H1 (cell line): ENCODE measurements at places on chromosomes 4 and X. TPM values are rescaled to one million over a fixed set of nuclear protein-coding genes. Genes with fewer than 3 reads are reported as not detected.

DNA sequence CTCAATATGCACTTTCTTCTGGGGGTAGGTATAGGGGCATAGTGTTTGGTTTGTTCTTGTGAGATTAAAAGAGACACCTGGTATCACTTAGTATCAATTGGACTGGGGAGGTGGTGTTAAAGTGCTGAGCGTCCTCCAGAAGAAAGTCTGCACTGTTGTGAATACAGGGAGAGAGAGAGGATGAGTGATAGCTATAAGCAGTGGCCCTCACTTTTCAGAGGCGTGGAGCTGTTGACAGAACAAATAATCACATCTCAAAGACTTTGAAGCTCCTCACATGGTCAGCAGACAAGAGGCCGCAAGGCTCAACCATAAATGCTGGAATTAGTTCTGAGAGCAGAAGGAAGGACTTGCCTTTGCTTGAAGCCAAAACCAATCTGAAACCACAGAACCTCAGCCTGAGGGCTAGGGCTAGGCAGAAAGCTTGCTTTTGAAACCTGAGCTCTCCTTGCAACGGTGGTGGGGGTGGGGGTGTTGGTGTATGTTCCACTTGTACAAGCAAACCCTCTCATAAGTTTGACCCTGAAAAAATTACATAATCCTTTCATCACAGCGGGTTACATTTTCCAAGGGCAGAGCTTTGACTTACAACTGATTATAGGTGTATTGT, 123.2 kb upstream of the SCML1 start:
- DNase-seq, result no peak

DNA sequence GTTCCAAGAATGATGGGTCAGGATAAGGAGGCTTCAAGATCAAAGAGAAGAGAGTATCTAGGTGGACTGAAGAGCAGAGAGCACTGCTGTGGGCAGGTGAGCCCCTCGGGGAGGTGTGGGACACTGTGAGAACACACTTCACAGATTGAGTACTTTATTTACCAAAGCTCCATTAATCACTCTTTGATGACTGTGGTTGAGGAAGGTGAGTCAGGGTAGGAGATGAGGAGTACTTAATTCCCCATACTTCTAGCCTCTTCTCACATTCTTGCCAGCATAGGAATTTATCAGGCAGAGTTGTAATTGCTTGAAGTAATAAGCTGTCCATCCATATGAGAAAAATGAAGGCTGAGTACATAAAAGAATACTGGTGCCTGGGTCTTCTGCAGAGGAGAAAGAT, 375.3 kb downstream of the PCDH10 start:
- DNase-seq, result no peak

DNA sequence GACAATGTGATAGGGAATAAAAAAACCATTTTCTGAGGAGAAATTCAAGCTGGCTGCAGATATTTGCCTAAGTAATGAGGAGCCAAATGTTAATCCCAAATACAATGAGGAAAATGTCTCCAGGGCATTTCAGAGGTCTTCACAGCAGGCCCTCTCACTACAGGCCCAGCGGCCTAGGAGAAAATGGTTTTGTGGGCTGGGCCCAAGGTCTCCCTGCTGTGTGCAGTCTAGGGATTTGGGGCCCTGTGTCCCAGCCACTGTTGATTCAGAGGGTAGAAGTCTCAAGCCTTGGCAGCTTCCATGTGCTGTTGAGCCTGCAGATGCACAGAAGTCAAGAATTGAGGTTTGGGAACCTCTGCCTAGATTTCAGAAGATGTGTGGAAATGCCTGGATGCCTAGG, 778.7 kb downstream of the CENPC start:
- DNase-seq, result no peak

GRCh38 chr4:26227601-26228229, 93.1 kb upstream of the RBPJ start:
- DNase-seq, result no peak

DNA sequence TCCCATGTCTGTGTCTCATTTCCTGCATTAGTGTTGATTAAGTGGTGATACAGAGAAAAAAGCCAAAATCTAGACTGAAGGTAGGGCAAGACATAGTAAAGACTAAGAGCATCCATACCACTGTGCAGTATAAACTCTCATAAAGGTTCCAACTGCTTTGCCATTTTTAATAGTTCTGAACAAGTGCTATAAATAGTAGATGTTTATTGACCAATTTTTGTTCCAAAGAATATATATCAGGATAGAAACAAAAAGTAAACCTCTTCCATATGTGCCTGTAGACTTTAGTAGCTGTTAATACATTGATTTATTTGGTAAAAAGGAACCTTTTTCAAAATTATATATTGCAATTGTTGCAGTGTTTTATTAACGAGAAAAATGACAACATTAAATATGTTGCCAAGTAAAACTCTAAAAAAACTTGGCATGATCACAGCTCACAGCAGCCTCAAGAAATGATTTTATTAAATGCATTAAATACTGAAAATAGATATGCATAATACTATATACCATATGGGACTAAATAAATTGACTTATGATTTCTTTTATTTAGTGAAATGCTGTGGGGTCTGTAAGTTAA, 22.3 kb upstream of the AASDH start:
- DNase-seq, result no peak

DNA sequence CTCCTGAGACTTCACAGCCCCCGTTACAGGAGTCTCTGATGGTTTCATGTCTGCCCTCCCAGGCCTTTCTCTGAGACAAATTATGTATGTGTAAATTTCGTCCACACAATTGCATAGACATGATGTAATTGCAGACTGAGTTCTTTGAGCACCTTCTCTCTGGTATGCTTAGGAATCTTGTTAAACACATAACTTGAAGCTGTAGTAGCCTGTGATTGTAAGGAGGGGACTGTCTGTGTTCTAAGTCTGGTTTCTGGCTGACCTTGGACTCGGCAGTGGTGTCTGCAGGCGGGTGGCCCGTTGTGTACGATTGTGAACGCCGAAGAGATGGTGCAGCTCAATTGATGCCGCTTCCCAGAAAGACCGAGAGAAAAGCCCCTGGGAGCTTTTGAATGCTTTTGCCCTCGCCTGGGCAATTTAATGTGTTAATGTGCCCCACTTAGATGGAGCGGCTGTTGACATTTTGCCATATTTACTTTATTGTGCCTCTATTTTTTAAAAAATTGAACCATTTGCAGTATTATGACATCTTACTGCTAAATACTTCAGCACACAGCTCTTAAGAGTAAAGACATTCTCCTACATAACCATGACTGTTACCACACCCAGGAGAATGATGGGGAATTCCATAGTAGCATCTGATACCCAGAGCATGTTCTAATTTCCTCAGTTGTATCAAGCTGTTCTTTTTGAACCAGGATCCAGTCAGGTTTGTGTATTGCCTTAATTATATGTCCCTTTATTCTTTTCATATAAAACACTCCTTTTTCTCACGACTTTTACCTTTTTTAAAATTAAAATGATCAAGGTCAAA, 58.4 kb upstream of the TADA2B start:
- no peak for DNase-seq

DNA sequence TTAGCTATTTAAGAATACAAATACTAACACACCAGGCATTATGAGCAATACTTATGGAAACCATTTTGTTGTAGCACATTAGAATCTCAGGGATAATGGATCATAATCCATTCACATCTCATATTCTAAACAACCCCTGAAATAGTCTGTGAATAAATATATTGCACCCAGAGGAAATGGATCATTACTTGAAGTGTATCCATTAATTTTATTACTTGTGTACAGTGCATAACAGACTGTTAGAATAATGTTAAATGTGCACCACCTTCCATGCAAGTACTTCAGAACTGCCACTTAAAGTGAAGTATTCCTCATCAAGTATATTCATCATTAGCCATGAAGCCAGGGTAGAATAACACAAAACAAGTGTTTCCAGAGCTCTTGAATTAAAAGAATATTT, 715.5 kb downstream of the DMD start:
- DNase-seq, result no peak

- DNase-seq, result no peak
Observed at GRCh38 chr4:162456106-162456505, 292.3 kb upstream of the FSTL5 start.

- peak; percentile 41 for DNase-seq
Observed at GRCh38 chr4:123350191-123350544, 46.4 kb upstream of the SPRY1 start.

GRCh38 chr4:10673817-10674369, 10.7 kb downstream of the CLNK start:
- DNase-seq, result no peak

DNA sequence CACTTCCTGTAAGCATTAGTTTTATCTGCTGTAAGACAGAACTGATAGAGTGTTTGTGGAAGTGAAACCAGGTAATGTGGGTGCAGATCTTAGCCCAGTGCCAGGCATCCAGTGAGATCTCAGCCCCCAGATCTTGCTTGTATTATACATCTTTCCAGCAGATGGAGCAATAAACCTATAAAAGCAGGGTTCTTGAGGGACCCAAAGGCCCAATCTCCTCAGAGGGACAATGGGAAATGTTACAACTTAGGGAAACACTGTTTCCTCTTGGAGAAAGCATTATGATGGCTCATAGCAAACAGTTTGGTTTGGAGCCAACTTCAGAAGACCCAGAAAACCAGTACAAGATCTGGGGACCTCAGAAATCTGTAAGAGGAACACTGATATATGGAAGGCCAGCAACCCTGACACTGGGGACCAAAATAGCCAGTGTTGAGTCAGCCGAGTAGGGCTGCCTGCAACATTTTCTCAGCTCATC, 206.3 kb downstream of the SLC7A11 start:
- no peak for DNase-seq

Gene DUSP21
- not detected in 2 replicates for polyA plus RNA-seq

- no peak for DNase-seq
Observed at GRCh38 chrX:103309860-103310554, 783 bp downstream of the BEX2 start.

Gene SOWAHB
- 0.15 and 0.31 TPM in 2 replicates for polyA plus RNA-seq

GRCh38 chr4:2938906-2939305, 24.3 kb downstream of the NOP14 start:
- no peak for DNase-seq

DNA sequence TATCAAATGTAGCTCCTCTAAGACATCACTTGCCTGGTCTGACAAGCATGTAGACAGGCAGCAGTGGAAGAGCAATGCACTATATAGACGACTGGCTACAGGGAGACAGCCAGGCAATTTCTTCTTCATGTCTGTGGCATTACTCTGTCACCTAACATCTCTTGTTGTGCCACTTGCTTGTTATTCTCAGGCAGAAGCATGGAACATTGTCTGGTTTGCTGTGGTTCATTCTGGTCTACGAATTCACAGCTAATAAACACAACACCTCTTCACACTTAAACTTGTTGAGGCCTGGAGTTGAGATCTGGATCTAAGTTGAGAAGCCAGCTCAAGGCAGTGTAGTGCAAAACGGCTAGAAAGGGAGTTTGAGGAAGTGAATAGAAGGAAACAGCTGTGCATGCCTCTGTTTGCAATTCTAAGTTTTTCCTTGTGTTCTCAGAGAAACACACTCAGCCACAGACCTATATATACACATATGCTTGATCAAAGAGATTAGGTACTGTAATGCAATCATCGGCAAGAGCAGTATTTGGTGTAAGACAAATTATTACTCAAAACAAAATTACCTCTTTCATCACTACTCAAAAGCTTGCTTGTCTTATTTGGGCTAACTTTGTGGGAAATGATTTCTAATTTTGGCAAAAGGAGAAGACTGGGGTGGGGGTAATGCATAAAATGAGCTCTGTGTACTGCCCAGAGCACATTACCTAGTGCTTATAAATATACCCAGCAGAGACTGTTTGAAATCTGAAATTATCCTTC, 243.8 kb downstream of the PPP3CA start:
- no peak for DNase-seq

Gene SYN1
- 2.1 and 3.2 TPM in 2 replicates for polyA plus RNA-seq

Gene IGSF1
- 24.3 and 39.9 TPM in 2 replicates for polyA plus RNA-seq
